Cardiac atrium fibroblast (primary cell): ENCODE measurements at places on chromosomes 12 and 14. TPM values are rescaled to one million over a fixed set of nuclear protein-coding genes. Genes with fewer than 3 reads are reported as not detected.

Gene GALNT6
- total RNA-seq, result 3.4 and 5.0 TPM in 2 replicates

Gene IAPP
- total RNA-seq, result not detected in 2 replicates

Gene CAPZA3
- not detected in 2 replicates for total RNA-seq

Gene DNAH10
- under 0.01 and 0.54 TPM in 2 replicates for total RNA-seq

Gene GSG1
- 1.1 and 4.5 TPM in 2 replicates for total RNA-seq
